ENCODE measurements at places on chromosomes 12 and 14. TPM values are rescaled to one million over a fixed set of nuclear protein-coding genes. Genes with fewer than 3 reads are reported as not detected.
A peak's percentile ranks its signal among the peaks of the same experiment; 100 is the strongest.

DNA sequence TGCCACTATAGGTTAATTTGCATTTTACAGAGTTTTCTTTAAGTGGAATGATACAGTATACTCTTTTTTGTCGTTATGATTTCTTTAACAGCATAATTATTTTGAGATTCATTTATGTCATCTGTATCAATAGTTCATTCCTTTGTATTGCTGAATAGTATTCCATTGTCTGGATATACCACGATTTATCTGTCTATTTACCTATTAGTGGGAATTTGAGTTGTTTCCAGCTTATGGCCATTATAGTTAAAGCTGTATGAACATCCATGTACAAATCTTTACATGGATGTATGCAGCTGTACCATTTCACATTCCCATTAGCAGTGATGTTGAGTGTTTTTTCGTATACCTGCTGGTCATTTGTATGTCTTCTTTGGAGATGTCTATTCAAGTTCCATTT, 163.9 kb downstream of the ETNK1 start:
- no peak for DNase-seq

DNA sequence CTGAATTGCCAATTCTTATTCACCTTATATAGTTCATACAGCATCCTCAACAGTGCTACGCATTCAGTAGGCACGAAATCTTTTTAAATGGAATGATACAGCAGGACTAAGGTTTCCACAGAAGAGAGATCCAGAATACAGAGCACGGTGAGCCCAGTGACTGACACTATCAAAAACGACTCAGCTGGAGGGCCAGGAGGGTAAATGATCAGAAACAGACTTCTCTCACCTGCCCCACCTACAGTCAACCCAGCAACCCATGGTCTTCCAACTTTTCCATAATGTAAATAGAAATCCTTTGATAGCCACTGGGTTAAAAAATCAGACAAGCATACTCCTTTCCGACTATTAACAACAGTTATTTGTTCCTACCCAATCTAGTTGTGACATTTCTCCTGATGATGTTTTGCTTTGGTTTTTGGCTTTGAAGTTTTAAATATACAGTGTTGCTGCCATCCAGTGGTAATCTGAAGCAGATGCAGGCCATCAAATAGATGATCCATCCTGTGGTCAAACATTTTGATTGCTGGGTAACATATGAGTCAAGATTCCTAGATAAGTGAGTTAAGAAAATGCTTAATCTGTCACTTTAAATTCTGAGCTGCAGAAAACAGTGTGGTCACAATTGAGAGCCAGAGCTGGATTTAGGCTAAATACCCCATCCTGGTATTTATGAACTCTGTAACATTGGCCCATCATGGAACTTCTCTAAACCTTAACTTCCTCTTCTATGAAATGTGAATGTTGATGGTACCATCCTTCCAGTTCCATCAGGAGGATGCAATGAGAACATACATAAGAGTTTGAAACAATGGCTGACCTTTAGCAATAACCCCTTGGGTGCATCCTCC, 42.0 kb downstream of the GPHB5 start:
- DNase-seq, result peak; percentile 50

DNA sequence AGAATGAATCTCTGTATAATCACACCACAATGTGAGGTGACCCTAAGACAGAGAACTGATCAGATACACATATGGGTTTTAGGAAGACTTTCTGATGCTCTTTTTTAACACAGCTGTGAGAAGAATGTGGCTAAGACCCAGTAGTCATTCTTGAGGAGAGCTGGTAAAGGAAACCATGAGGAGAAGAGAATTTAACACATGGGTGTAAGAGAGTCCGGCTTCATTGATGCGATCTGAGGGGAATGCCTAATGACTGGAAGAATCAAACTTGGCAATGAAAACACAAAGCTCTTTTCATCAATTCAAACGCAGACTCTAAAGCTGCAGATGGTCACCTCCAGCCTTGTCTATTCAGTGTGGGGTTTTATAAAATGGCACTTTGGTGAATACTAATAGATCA, 79.3 kb downstream of the FOXA1 start:
- peak; percentile 97 for DNase-seq

DNA sequence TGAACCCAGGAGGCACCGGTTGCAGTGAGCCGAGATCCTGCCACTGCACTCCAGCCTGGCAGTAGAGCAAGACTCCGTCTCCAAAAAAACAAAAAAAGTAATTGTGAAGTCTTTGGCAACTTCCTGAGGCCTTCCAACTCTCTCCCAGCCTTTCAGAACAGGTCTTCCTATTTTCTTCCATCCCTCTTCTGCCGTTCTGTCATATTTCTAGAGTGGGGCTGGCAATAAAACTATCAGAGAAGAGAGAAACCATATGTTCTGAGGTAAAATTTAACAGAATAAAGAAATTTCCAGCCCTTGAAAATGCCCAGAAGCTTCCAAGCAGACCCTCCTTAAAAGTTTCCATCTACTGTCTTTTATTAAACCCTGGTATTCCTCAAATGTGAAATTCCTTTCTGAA, 100.4 kb downstream of the HMGA2 start:
- no peak for DNase-seq

DNA sequence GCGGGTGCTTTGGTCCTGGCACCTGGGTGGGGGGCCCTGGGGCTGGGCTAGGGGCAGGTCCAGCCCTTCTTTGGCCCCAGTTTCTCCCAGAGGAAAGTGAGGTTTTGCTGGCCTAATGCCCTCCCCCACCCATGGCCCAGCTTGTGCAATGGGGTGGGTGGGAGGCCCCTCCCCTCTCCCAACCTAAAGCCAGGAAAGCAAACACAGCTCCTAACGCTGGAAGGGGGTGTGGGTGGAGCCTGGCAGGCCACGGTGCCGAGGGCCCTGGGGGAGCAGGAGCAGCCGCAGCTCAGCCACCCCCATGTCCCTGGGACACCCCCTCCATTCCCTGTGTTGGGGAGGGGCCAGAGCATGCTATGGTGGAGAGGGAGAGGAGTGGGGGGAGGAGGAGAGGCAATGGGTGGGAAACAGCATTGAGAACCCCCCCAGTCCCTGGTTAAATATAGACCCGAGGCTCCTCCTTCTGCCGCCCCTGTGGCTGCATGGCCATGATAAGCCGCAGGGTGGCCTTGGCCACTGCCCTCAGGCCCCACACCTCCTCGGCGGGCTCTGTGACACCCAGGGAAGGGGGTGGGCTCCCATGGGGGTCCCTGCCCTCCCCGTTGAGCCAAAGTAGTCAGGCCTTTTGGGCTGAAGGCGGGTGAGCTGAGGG, 4.7 kb downstream of the EXOC3L4 start:
- DNase-seq, result no peak

GRCh38 chr14:55782166-55782565, 202.2 kb downstream of the KTN1 start:
- DNase-seq, result no peak

- no peak for DNase-seq
These were observed 15.2 kb upstream of the ACTR6 start for GRCh38 chr12:100185361-100185894.

DNA sequence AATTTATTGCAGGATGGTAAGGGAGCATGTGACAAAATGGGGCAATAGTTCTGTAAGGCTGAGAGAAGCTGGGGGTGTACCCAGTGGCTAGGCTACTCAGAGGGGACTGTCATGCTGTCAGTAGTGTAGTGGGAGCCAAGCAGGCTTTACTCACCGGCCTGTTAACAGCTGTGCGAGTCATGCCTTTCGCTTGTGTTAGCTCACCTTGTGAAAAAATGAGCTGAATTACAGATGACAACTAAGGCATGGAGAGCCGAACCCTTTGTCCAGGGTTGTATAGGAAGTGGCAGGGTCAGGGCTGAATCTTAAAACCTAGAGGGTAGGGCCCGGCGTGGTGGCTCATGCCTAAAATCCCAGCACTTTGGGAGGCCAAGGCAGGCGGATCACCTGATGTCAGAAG, 37.9 kb downstream of the SH2B3 start:
- no peak for DNase-seq

DNA sequence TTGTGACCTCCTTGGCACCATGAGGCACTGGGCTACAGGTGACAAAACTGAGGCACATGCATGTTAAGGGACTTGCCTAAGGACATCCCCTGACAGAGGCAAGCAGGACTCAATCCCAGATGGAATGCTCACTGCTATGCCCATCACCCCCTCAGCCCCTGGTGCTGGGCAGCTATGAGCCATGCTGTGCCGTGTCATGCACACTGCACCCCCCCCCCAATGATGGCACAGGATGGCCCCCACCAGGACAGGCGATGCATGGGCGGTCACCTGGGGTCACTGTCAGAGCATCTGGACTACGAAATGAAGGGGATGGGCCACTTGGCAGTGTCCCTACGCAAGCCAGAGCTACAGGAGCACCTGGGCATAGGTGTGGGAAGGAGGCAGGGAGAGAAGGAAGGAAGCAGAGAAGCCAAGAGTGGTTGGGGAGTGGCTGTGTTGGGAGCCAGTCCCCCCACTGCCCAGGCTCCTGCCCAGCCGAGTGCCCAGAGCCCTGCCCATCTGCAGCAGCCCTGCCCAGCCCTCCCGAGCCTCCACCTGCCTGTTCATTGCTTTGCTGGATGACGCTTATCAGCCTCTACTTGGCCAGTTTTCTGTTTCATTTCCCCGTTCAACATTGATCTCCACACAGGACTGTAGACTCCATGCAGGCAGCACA, 84.9 kb upstream of the DIO3 start:
- no peak for DNase-seq

ACOT4 gene
- total RNA-seq, result 3.6 TPM

RGS6 gene
- 0.02 TPM for total RNA-seq

GNPTAB gene
- total RNA-seq, result 17.6 TPM

OSGEP gene
- total RNA-seq, result 32.6 TPM

PIWIL1 gene
- total RNA-seq, result not detected

NPAS3 gene
- total RNA-seq, result not detected

OVCH1 gene
- 0.02 TPM for total RNA-seq

FGF23 gene
- not detected for total RNA-seq

KRT83 gene
- 1.4 TPM for total RNA-seq

KRT73 gene
- not detected for total RNA-seq

Measured in NCI-H460 (cell line).